ENCODE measurements at places on chromosomes 3 and 15.

- DNase-seq, result no peak
Measured at GRCh38 chr15:38652998-38653397, 88.4 kb upstream of the RASGRP1 start.

DNA sequence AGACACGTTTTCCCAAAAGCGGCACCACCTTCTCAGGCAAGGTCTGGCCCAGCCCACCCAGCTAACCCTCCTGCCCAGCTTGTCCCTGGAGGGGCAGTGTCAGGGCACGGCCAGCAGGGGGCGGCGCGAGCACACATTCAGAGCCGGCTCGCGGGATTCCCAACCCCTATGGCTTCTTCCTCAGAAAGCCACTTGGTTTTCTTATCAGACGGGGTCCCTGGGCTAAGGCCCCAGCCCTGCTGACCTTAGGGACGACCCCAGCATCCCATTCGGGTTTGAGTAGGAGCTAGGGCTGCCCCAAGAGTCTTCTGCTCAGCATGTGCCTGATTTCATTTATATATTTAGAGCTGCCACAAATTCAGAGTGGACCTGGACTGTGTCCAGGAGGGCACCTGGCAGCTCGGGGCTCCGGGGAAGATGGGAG, 14.5 kb downstream of the RLBP1 start:
- DNase-seq, result peak; percentile 73

DNA sequence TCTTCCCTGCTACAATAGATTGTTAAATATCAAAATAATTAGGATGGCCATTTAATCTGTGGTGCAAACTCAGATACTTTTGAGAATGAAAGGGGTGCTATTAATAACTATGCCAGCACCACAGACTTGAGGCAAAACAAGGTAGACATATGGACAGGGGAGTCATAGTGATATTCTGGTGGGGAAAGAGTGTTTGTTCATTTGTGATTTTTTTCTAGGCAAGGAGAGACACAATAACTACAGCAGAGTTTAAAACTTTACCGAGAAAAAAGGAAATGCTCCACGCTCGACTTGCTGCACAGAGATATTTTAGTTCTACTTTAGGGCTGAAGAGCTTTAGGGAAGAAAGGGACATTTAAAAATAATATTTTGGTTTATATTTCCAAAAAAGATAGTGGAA, 611.2 kb upstream of the GRM7 start:
- no peak for DNase-seq

DNA sequence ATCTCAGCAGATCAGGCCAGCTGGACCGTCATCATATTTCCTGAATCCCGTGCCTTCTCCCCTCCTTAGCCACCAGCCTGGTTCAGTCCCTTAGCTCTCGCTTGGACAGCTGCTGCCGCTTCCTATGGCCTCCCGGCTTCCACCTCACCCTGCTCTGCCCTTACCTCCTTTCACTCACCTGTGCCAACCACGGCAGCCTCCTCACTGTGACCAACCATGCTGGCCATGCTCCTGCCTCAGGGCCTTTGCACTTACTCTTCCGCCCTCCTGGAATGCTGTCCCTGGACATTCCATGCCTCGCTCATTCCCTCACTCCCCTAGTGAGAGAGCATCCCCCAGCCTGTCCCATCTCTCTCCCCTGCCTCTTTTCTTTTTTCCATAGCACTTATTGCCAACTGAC, 19.2 kb downstream of the GRIP2 start:
- DNase-seq, result no peak

DNA sequence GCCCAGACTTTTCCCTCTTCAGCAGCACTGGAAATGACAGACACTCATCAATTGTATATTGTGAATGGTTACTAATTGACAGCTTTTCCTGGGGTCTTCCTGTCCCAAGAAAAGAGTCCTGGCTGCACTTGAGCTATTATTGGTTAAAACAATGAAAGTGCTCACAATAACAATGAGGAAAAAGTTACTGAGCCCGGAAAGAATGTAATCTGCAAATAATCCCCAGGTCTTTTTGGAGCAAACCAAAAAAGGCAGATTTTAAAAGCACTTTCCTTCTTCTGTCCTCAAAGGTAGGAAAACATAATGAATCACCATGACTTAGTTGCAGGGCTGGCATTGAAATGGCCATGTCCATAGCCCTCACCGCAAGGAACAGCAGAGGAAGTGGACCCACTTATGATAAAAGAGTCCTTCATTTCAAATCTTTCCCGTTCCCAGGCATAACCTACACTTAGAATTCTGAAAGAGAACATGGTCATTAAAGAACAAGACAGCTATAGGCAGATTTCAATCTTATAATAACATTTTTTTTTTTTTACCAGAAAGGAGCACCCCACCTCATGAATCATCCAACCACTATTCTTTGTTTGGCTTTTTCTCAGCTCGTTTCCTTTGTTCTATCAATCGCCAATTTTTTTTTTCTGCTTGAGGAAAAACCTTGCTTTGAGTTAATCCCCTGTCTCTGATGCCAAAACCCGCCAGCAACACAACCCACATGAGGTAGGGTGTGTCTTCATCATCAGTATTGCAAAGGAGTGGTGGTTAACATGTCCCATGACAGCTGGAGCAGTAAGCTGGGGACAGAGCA, 35.5 kb upstream of the ATP1B3 start:
- no peak for DNase-seq

DNA sequence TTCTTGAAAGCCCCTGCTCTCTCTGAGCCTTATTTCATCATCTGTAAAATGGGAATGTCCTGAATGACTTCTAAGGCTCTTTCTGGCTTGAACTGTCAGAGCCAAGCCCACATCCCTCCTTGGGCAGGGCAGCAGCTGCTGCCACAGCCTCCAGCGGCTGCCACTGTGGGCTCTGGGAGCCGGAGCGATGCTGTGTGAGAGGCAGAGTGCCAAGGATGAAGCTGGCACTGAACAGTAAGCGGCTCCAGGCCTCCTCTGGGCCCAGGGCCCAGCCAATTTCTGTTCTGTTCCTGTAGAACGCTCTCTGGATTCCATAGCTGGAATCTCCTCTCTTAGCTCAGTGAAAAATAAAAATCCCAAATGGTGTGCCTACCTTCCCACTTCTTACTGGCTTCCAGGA, 4.4 kb downstream of the CPLX3 start:
- DNase-seq, result no peak

GRCh38 chr15:58146749-58147148, 8.6 kb downstream of the AQP9 start:
- DNase-seq, result no peak

DNA sequence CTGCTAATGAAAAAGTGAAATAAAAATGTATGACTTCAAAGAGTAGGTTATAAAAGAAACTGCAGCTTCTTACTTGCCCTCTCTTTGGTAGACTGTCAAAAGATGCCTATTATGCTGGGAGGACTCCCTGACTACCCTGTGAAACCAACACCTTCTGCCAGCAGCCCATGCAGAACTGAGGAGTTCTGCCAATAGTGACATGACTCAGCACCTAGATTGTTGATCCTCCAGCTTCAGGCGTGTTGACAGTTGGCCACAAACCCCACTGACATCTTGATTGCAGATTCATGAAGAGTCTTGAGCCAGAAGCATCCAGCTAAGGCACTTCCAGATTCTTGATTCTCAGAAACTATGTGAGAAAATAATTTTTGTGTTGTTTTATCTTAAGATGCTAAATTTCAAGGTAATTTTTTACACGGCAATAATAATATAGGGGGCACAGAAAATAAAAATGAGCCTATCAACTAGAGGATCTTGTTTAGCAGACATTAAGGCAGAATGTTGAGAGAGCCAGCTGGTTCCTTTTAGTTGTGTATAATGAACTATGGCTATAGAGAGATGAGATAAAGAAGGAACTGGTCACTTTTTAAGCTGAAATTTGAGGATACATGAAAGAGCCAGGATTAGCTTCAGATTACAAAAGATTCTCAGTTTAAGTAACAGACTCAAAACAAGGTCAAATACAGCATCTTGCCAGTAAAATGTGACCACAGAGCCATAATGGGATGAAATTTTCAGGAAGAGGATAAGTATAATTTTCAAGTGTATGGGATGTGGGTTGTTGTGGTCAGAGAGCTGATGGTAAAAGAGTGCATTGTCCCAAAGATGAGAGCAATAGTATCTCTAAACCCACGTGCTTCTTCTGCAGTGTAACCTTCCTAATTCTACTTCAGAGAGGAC, 588.7 kb upstream of the CBLB start:
- no peak for DNase-seq

- no peak for DNase-seq
Measured at GRCh38 chr15:37837276-37837675, 97.2 kb upstream of the TMCO5A start.

DNA sequence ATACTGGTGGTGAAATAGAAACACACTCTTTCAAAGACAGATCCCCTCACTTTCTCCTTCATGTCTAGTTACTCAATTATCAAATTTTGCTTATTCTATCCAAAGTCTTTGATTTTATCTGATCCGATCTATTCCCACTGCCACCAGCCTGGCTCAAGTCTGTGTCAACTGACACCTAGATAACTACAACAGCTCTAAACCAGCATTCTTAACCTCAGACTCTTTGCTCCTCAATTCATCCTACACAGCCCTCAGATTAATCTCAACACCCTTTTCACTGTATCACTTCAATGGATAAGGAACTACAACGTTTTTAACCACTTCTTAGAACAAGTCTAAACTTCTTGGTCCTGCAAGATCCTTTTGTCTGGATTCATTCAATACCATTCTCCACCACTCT, 9.1 kb downstream of the KPNA1 start:
- DNase-seq, result no peak

DNA sequence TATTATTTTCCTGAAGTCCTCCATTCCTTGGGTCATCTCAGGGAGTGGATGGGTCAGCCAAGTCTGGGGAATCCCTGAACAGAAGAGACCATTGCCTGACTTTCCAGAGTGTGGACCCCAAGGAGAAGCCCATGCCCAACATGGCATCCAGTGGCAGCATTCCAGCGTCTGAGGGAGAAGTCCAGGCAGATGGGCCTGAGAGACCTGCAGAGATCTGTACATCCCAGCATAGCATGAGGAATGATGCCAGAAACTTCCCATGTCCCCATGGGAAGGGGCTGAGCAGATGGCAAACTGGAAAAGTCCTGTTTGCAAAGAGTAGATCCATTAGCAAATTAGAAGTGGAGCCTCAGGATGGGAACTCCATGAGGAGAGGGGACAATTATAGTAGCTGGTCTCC, 17.6 kb upstream of the COLQ start:
- no peak for DNase-seq

GRCh38 chr3:27553886-27554540, 69.8 kb upstream of the SLC4A7 start:
- DNase-seq, result no peak

DNA sequence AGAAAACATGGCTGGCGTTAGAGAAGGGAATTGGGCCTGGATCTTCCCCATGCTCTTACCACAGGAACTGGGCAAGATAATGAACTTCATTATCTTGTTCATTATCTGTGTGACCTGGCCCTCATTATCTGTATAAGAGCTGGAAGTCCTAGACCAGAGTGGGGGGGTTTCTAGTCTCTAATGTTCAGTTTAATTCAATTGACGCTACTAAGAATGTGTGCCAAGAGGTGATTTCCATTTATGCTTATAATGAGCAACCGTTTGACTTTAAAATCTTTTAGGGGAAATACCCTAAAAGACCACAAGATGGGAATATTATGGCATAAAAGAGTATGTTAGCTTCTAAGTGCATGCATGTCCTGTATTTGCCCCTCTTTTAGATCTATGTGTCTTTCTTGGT, 59.1 kb upstream of the CSTA start:
- DNase-seq, result no peak

DNA sequence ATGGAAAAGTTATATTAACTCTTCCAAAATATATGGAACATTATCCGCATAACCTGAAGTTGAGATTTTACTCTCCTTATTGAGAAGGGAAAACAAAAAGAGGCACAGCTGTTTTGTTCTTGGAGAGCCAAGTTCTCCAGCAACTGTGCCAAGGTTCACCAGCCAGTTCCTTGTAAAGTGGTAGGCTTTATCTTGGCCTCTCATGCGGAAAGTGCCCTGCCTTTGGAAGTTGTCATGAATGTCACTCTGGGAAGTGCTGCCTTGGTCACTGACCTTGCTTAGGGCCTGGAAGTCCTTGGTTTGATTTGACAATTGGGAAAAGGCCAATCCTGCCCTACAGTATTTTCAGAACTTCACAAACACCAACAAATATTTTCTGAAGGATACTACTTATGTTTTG, 44.2 kb upstream of the THRB start:
- no peak for DNase-seq

- DNase-seq, result no peak
Measured at GRCh38 chr3:135229018-135229495, 434.0 kb downstream of the EPHB1 start.

DNA sequence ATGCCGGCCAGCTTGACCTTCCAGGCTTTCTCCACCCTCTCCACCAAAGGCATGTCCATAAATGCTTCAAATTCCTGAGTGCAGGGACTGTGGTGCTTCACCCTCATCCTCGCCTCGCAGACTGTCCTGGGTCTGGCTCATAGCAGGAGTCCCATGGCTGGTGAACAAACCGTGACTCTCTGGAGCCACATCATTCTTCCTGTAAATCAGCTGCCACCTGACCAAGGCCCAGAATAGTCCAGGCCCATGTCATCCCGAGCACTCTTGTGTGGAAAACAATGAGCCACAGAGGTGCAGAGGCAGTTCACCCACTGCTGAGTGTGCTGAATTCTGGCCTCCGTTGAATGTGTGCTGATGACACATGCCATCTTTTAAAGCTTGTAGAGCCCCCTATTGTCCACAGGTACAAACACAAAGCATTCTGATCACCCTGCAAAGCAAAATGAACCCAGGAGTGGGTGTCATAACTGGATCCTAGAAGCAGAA, 68.6 kb downstream of the ABHD5 start:
- DNase-seq, result no peak

DNA sequence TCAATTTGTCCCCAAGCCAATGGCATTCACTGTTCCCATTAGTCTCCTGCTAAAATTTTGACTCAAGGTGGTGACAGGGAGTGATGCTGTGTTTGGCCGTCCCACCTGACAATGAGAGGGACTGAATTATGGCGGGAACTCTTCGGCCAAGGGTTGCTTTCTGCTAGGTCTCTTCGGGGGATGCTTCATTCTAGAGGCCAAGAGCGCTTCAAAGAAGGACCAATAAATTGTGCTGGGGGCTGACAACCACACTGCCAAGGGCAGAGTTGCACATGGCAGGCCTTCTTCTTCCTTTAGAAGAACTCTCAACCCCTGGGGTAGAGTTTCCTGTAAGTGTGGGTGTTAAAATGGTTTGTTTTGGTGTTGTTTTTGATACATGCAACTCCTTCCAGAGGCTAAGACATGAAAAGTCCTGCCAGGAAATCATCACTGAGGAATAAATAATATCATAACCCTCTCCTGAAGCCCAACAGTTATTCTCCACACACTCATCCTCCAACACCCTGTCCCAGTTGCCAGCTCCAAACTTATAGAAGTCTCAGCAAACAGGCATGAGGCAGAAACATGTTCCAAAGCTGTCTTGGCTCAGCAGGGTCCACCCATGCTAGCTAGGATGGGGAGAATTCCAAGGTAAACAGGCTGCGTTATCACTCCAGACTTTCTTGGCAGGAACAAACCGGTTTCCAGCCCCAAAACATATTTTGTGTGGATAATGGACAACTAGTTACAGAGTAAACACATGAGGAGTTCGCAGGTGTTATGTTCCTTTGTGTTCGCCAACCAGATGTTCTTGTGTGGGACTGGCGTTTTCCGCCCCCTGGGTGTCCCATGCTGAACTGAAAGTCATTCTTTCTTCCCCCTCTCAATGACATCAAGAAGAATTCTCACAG, 396.7 kb upstream of the RGMA start:
- DNase-seq, result no peak

GRCh38 chr15:62798536-62798935, 244.0 kb upstream of the TPM1 start:
- no peak for DNase-seq

- no peak for DNase-seq
Measured at GRCh38 chr3:52693071-52693470, 7.2 kb downstream of the GNL3 start.

All from stimulated activated CD4-positive, alpha-beta T cell treated with anti-CD3 and anti-CD28 coated beads, Interleukin-12 subunit alpha, Interleukin-12 subunit beta, amount 100 ng/mL, for 24 hours (primary cell).